Stimulated activated CD4-positive, alpha-beta T cell treated with anti-CD3 and anti-CD28 coated beads, Interleukin-12 subunit alpha, Interleukin-12 subunit beta, amount 100 ng/mL, for 24 hours (primary cell): ENCODE measurements at places on chromosomes 6 and 20.

DNA sequence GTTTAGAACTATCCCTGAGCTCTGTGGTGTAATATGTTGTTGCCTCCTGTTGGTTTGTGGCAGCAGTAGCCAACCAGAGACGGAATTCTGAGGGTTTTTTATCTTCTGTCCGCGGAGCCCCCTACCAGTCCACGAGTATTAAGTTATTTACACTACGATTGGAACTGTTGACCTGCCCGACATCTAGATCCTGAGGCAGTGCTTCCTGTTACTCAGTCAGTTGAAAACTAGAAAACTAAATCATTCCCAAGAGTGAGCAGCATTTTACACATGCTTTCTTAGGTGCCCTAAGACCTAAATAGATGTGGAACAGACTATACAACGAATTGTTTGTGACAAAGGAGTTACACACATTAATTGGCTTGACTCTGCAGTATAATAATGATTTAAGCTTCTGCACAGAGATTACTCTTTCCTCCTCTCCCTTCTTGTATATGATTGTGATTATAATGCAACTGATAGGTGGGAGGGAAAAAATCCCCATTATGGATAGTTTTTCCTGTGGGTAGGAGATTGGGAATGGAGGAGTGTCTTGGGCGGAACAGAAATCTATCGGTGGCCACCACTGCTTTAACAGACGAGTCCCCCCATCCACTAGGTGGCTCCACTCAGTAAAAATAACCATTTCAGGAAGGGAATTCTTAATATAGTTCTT, 1.7 kb downstream of the LOC128125822 start:
- no peak for DNase-seq

- no peak for DNase-seq
Measured at GRCh38 chr6:27545271-27546046, 72.6 kb upstream of the ZNF184 start.

GRCh38 chr20:24959591-24960301, 10.7 kb downstream of the CST7 start:
- no peak for DNase-seq

DNA sequence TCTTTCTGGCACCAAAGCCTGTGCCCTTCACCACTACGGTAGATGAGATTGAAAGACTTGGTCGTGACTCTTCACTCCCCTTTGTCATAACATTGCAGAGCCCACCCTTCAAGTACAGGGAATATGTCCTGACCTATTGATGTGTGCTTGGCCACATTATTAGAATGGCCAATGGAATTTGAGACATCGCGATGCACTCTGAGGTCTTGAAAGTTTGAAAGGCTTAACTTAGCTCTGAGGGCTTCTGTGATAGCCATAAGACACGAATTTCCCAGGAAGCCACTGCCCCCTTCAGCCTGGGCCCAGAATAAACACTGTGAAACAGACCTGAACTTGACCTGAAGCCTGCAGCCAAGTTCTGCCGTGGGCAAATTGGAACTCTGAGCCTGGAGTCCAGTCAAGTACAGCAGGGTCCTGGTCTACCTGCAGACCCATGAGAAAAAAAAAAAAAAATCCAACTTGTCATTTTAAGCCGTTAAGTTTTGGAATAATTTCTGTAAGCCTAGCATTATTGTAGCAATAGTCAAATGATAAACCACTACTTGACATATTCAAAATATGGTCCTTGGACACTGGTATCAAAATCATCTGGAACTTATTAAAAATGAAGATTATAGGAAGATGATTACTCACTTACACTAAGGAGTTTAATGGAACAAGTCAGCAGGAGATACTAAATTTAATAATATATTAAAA, 36.9 kb upstream of the TRAF3IP2 start:
- DNase-seq = no peak

- DNase-seq = no peak
Measured at GRCh38 chr6:167840526-167841179, 13.9 kb downstream of the AFDN start.

- DNase-seq = no peak
Measured at GRCh38 chr20:31573555-31574321, 31.4 kb upstream of the ID1 start.

- no peak for DNase-seq
Measured at GRCh38 chr6:51468704-51469103, 618.7 kb downstream of the PKHD1 start.

- DNase-seq = no peak
Measured at GRCh38 chr20:37405351-37405897, 59.5 kb downstream of the SRC start.

- DNase-seq = no peak
Measured at GRCh38 chr6:142568857-142569597, 267.2 kb downstream of the ADGRG6 start.

- no peak for DNase-seq
Measured at GRCh38 chr20:54727490-54727889, 252.1 kb downstream of the DOK5 start.

GRCh38 chr6:68641172-68641571, 6.1 kb downstream of the ADGRB3 start:
- DNase-seq = no peak

DNA sequence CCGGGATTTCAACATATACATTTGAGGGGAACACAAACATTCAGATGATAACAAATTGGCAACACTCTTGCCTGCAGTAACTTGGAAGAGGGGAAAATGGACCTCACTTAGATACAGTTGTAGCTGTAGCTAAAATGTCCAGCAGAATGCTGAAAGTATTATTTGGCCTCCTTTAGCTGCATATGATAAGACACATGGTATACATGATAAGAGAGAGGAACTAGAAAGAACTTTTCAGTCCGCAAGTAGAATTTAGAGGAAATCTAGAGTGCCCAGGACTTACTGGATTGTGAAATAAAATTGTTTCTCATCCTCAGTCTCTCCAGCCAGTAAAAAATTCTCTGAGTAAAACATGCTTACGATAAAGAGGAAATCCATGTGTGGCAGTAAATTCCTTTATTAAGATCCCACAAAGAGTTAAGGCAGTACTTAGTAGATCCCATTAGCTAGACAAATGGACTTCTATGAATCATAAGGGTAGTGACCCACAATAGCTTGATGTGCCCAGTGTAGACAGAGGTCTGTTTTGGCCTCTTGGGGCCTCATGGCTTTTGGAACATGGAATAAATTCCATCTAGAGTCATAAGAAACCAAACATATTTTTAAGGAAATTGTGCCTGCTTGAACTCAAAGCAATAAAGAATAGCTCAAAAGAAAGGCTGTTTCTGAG, 87.9 kb upstream of the RBM24 start:
- no peak for DNase-seq

GRCh38 chr20:31857861-31858759, 12.2 kb downstream of the DUSP15 start:
- no peak for DNase-seq

GRCh38 chr6:157059781-157060180, 263.5 kb downstream of the TMEM242 start:
- DNase-seq = no peak

- no peak for DNase-seq
Measured at GRCh38 chr20:33399924-33400323, 1.4 kb downstream of the CDK5RAP1 start.

GRCh38 chr20:20611167-20611566, 101.3 kb downstream of the RALGAPA2 start:
- no peak for DNase-seq
